ENCODE measurements at places on chromosomes 13 and 19. TPM values are rescaled to one million over a fixed set of nuclear protein-coding genes. Genes with fewer than 3 reads are reported as not detected.

Gene ICAM4
- 0.53 TPM for total RNA-seq

Gene RAB3A
- 6.9 TPM for total RNA-seq

Gene MAMSTR
- total RNA-seq: 1.8 TPM

Gene CEACAM19
- total RNA-seq: not detected

Gene PHLDB3
- 9.9 TPM for total RNA-seq

Gene SCGB2B2
- total RNA-seq: 1.7 TPM

Gene PLPP2
- 0.80 TPM for total RNA-seq

Gene MIER2
- total RNA-seq: 29.1 TPM

Gene NOTCH3
- 0.25 TPM for total RNA-seq

Gene ZNF730
- total RNA-seq: 27.9 TPM

Gene KLHL1
- total RNA-seq: not detected

Gene SULT2A1
- total RNA-seq: not detected

Data from OCI-LY7 (cell line).